Central memory CD8-positive, alpha-beta T cell (primary cell): ENCODE measurements at places on chromosomes 16 and 17.
A peak's percentile ranks its signal among the peaks of the same experiment; 100 is the strongest.

GRCh38 chr17:70862295-70862694 lies 693.0 kb downstream of the KCNJ2 start:
- no peak for DNase-seq

DNA sequence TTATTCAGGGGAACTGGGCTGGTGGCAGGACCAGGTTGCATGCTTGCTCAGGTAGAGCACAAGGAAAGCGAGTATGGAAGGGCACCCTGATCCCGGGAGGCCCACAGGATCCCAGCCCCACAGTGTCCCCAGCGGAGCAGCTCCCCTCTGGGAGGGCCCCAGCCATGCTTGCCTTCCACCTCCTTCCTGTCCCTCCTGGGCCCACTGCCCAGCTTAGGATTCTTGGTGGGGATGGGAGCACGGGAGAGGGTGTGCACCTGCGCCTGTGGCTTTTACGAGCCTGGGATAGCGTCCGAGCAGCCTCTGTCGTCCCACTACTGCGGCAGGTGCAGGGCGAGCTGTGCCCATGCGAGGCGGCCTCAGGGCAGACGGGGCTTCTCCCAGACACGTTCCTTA lies 114.5 kb downstream of the BANP start:
- DNase-seq: no peak

DNA sequence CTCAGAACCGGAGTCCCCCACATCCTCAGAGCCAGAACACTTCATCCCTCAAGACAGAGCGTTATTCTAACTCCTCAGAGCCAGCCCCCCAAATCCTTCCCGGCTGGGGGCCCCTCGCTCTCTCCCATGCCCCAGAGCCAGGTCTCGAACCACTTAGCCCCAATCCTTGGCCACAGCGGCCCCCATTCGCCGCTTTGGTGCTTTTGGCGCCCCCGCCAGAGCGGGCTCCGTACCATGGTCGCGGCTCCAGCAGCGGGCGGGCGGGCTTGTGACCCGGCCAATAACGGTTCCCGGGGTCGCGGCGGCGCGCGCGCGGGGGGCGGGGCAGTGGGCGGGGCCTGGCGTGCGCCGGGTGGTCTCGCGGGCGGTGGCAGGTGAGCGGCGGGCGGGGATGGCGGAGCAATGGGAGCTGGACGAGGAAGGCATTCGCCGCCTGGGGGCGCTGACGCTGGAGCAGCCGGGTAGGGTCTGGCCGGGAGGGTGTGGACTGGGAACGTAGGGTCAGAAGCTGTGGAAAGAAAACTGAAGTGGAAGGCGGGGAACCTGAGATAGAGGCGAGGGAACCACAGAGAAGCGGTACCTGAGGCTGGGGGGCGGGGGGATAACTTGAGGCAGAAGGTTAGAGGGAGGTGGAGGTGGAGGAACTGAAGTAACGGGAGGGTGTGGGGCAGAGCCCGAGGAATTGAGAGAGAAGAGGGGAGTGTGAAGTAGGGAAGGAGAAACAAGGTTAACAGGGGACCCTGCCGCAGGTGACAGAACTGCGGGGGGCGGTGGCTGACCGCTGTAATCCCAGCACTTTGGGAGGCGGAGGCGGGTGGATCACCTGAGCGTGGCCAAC lies at the start of the genes KCTD19 and LRRC36:
TSS of gene KCTD19 (minus strand) at position 270 of the 838 bp plus-strand sequence. CDS start at position 236, 34 bp downstream.
TSS of gene LRRC36 (plus strand) at position 344 of the 838 bp plus-strand sequence. CDS start at position 392, 48 bp downstream.
- peak; percentile 42 for DNase-seq

GRCh38 chr16:69494991-69495392 lies 70.6 kb downstream of the CYB5B start:
- DNase-seq: no peak

- no peak for DNase-seq
Measured at GRCh38 chr17:61307905-61308886, 91.4 kb upstream of the TBX2 start.

GRCh38 chr17:39867084-39867879 lies 720 bp upstream of the ZPBP2 start:
- DNase-seq: peak; percentile 52

- no peak for DNase-seq
Measured at GRCh38 chr16:23771027-23771426, 16.2 kb downstream of the CHP2 start.

DNA sequence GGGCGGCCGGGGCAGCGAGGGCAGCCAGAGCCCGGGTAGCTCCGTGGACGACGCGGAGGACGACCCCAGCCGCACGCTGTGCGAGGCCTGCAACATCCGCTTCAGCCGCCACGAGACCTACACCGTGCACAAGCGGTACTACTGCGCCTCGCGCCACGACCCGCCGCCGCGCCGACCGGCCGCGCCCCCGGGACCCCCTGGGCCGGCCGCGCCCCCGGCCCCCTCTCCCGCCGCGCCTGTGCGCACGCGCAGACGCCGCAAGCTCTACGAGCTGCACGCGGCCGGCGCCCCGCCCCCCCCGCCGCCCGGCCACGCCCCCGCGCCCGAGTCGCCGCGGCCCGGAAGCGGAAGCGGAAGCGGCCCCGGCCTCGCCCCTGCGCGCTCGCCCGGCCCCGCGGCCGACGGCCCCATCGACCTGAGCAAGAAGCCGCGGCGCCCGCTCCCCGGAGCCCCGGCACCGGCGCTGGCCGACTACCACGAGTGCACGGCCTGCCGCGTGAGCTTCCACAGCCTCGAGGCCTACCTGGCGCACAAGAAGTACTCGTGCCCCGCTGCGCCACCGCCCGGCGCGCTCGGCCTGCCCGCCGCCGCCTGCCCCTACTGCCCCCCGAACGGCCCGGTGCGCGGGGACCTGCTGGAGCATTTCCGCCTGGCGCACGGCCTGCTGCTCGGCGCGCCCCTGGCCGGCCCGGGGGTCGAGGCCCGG lies 36.1 kb upstream of the ZC3H18 start:
- peak; percentile 58 for DNase-seq

- DNase-seq: no peak
Measured at GRCh38 chr17:55264278-55264644, 499 bp upstream of the HLF start.

GRCh38 chr17:44557651-44558285 lies 484 bp downstream of the FZD2 start:
- DNase-seq: peak; percentile 17

GRCh38 chr17:79171188-79171587 lies 96.6 kb downstream of the ENGASE start:
- DNase-seq: no peak

GRCh38 chr17:17740615-17741348 lies 59.5 kb downstream of the RAI1 start:
- DNase-seq: no peak

DNA sequence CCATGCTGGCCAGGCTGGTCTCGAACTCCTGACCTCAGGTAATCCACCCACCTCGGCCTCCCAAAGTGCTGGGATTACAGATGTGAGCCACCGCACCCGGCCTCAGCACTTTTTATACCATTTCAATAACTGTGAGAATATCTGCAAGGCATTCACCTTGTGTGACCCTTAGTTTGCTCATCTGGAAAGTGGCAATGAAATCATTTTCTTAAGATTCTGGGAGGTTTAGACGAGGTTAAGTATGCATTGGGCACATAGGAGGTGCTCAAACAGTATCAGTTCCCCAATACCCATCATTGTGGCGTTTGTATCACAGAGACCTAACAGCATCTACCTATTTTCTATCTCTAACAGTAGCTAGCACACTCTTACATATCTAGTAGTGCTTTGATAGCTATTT lies 481.9 kb upstream of the ERCC4 start:
- no peak for DNase-seq
